HAP-1 (cell line): ENCODE measurements at places on chromosomes 2 and 18.
A peak's percentile ranks its signal among the peaks of the same experiment; 100 is the strongest.

DNA sequence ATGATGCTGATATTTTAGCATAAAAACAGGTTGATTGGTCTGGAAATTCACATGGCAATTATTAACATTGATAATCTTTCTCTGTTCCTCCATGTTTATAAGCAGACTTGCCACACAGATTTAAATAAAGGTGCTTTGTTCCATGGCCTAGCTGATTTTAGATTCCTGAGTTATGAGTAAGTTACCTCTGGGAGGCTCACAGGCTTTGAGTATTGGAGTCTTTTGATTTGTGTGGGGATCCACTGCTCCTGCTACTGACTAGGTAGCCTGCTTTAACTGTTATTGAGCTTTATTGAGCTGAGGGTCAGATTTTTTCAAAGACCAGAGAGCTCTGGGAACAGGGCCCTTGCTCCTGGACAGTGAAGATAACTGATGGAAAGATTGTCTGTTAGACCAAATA, 166.1 kb downstream of the ANKRD30B start:
- DNase-seq = no peak

DNA sequence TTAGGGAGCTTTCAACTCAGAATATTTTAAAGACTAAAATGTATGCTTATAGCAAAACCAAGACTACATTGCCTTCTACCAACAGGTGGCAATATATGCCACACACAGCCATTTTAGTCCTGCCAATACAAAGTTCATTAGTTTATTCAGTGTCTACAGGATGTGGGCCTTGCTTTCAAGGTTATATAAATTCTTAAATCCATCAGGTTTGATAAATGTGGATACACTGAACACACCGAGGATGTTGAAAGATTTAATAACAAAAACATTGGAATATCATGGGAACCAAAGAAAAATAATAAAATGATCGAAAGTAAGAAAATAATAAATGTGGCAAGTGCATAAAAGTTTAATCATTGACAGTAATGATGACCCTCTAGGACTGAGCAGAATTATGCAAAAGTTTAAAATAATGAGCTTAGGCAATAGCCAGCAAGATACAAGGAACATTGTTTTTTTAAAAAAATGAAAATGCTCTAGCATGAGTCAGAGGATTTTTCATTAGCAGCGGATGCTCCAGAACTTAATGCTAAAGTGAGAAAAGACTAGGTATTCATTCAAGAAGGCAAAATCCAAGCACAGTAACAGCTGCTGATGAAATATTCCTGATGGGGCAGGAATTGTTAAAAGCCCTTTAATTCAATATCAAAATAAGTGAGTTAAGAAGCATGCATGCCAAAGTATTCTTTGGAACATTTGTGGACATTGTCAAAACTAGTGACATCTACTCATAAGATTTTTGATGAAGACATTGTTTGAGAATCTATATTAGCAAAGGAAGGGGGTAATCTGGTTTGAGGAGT, 14.2 kb downstream of the SCN9A start:
- DNase-seq = peak; percentile 13

DNA sequence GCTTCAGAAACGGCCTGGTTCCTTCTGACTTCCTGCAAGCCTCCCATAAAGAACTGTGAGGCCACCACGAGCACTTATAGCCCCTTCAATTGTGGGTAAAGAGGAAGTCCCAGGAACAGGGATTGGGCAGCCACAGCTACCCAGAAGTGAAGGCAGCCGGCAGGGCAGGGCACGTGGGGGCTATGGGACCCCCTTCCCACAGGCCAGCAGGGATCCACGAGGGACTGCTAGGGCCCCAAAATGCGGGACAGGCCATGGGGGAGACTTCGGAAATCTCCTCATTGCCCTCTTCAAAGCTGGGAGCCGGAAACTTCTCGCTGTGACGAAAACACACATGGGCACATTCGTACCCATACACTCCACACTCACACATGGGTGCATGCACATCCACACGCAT, 196.1 kb upstream of the SALL3 start:
- DNase-seq = no peak

DNA sequence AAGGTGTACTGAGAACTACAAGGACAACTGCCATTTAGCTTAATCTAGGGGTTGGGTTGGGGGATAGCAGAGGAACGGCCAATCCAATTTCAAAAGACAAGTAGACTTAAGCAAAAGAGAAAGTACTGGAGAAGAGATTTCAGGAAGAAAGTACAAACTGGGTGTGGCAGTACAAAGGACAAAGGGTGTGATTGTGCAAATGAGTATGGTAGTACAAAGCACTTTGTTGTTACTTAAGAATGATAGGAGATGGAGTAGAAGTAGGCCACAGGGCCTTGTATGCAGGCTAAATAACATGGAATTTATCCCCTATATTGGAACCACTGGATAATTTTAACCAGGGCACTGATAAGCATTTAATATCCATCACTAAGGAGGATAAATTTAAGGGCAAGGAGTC, 4.7 kb upstream of the ORC2 start:
- no peak for DNase-seq

- DNase-seq = no peak
Observed at GRCh38 chr18:76997951-76998808, 134.4 kb downstream of the MBP start.
